ENCODE measurements at places on chromosomes 2 and 18.

GRCh38 chr2:232418466-232419244 lies 12.0 kb downstream of the ALPG start:
- DNase-seq, result no peak

DNA sequence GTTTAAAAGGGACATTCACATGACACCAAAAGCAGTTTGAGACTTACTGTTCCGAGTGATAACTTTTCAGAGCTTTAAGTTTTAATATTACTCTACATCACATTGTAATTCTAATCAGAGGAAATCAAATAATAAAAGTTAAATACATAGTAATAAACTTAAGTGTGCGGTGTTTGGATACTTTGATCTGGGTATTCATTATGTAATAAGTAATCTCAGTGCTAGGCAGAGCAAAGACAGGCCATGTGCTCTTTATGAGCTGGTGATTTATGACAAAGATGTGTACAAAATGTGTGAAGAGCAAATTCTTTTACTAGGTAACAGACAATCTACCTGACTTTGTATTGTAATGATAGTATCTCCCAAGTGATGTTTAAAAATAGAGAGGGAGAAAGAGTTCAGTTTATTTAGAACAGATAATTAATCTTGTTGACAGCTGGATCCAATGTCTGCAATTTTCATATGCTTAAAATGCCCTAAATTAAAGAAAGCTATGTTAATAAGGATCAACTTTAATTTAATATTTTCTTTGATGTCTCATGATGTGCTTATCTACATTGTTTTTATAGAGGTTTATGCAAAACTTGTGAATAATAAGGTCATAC lies 4.4 kb downstream of the CFAP221 start:
- DNase-seq, result no peak

DNA sequence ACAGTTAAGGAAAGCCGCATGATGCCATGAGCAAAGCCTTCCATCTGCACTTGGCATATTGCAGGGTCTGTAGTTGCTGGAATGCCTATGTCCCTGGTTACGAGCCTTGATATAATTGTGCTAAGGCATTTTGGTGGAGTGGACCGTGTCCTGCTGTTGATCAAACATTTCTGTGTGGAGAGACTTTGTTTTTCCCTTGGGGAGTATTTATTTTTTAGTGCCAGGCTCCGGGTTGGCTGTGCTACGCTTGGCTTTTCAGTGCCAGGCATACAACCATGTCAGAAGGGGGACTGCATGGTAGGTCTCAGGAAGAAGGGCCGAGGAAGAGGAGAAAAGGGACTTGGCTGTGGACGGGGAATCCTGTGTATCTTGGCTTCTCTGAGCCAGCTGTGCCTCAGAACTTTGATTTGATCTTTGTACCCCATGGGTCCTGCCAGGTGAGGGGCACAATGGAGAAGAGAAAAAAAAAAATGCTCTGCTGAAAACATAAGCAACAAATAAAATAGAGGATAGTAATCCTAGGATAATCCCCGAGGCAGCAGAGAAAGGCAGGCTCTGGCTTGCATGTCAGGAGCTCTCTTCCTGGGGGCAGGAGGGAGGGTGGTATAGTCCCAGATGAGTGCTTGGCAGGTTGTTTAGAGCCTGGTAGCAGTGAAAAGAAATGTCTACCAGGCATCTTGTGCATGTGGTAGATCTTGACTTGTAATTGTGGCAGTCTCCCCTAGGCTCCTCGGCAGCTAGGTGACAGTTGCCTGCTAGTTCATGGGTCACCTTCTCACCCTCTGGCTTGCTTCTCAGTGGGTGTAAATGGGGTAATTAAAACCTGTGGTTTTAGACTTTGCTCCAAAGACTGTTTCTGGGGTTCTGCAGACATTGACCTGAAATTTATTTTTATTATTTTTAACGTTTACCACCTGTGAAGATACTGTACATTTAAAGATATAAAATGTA lies 233.0 kb downstream of the NEDD4L start:
- DNase-seq, result no peak

GRCh38 chr18:6764382-6764781 lies 34.9 kb downstream of the ARHGAP28 start:
- no peak for DNase-seq

GRCh38 chr2:63926815-63927214 lies 85.1 kb downstream of the UGP2 start:
- no peak for DNase-seq

GRCh38 chr2:100603414-100603813 lies 40.6 kb downstream of the PDCL3 start:
- no peak for DNase-seq

DNA sequence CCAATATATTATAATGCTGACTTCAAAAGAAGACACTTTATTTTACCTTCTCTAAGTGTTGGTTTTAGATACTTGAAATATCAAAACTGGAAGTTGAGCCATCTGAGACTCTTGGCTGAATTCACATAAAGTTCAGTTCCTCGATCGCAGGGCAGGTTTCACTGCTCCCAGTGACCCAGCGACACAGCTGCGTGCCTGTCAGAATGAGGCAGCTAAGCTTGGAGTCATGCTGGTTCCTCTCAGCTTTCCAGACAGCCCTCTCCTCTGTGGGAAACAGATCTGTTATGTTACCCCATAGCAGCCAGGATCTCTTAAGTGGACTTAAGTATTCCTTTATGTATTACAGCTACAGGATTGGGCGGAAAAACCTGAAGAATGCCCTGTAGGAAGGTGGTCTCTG lies 142.8 kb upstream of the ALPP start:
- DNase-seq, result no peak

GRCh38 chr2:71620851-71621251 lies 167.5 kb downstream of the DYSF start:
- no peak for DNase-seq

DNA sequence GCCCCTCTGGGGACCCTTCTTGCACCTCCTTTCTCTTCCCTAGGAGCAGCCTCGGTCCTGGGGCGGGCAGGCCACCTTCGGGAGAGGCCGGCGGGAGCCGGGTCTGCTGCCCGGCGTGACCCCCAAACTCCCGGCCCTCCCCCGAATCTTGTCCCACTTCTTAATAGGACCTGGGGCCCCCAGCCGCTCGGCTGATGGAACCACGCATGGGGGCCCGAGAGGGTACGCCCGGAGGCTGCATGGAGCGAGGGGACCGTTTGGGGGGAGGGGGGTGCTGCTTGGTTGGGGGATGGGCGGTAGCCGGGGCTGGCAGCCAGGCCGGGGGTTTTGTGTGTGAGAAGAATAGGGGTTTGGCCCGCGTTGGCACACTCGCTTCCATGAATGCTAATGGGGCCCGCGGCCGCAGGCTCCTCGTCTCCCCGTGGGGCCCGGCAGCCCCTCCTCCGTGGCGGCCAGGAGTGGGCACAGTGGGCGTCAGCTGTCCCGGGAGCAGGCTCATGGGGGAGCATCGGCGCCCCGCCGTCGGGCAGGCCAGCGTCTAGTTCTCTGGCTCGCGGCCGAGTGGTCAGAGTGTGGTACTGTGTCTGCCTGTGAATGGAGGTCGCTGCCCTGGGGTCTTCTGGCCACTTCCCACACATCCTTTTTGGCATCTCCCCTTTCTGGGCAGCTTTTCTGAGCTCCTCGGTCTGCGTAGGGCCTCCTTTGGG lies 1.0 kb downstream of the GAREM2 start:
- DNase-seq, result no peak

- DNase-seq, result no peak
These were observed 82.1 kb downstream of the HS1BP3 start for GRCh38 chr2:20568501-20569463.

- no peak for DNase-seq
These were observed 828.0 kb upstream of the CDH2 start for GRCh38 chr18:29004921-29005320.

DNA sequence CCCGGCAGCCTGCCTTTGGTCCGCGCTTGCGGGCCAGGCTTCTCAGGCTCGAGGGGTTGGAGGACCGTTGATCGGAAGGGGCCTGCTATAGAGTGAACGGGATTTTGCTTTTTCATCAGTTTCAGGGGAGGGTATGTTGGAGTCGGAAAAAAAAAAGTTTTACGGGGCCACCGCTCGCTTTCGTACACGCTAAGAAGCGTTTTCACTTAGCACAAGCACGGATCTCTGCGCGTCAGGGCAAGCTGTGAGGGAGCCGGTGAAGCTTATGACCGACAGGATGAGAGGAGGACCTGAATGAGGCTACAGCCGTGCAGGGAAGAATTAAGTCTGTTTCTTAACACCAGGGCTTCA lies 443 bp downstream of the CPSF3 start:
- no peak for DNase-seq

- no peak for DNase-seq
These were observed 25.7 kb downstream of the C2orf49 start for GRCh38 chr2:105362862-105363591.

DNA sequence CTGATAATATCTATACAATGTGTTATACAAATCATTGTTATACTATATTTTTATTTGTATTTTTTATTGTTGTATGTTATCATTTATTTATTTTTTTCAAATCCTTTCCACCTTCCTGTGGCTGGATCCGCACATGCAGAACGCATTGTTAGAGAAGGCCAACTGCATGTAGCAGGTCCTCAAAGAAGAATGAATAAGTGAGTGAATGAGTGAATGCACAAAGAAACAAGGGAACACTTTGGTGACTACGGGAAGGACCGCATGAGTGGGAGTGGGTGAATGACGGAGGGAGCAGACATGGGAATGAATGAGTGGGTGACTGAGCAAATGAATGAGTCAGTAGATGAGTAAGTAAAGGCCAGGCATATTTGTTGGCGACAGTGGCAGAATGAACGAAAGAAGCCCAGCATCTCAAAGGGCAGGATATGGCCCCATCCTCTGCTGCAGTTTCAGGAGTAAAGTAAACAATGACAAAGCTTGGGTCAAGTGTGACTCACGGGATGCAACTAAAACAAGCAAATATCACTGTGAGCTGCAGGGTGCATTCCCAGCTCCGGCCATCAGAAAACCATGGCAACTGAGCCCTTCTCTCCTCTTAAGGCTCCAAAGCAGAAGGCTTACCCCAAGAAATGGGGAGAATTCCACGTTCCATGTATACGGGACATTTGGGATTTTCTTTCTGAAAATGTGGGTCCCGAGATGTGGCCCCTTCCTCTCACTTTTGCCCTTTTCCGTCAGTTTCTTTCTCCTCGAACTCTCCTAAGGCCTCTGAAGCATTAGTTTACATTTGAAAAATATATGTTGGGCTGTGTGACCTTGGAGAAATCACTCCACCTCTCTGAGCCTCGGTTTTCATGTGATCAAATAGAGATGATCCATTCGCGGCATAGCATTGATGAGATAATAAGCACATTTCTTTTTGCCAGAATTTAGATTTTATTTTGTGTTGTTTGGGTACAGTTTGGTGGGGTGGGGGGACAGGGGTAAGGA lies 24.5 kb downstream of the KCNF1 start:
- no peak for DNase-seq

- no peak for DNase-seq
These were observed 35.8 kb upstream of the CACNB4 start for GRCh38 chr2:152134488-152135280.

DNA sequence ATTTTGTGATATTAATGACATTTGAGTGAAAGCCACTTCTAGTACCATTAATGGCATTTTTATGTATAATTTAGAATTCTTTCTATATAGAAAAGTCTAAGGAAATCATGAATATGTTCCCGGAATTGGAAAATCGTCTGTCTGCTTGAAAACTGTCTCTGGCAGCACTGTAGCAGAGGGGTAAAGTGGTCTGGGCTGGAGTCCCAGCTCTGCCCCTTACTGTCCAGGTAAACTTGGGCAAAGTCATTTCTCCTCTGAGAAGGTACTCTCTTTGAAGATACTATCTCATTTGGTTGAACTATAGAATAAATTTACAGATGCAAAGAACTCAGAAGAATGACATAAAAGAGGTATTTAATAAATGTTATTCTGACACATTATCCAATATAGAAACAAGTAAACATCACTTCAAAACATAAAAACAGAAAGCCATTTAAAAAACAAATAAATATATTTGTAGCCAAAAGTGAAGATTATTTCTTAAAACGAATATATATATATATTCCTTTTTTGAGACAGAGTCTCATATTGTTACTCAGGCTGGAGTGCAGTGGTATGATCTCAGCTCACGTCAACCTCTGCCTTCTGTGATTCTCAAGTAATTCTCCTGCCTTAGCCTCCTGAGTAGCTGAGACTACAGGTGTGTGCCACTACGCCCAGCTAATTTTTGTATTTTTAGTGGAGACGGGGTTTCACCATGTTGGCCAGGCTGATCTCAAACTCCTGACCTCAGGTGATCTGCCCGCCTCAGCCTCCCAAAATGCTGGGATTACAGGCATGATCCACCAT lies 149.8 kb upstream of the ITGA4 start:
- DNase-seq, result no peak

GRCh38 chr2:120820263-120820952 lies 84.7 kb downstream of the GLI2 start:
- no peak for DNase-seq

DNA sequence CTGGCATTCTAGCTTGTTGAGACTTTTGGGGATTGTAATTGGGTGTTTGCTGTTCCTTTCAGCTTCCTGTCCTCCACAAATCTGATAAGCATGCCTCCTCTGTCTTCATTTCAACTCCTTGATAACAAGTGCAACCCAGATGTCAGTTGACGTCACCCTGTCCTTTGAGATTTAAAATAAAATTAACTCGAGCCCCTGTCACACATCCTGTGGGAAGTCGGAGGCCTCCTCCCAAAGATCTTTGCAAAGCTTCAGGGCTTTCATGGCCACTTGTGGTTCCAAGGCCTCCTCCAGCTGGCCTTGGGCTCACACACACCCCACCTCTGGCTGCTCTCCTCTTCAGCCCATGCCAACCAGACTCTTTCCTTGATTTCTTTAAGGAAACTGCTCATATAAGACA lies 69.9 kb upstream of the ITGA6 start:
- no peak for DNase-seq

DNA sequence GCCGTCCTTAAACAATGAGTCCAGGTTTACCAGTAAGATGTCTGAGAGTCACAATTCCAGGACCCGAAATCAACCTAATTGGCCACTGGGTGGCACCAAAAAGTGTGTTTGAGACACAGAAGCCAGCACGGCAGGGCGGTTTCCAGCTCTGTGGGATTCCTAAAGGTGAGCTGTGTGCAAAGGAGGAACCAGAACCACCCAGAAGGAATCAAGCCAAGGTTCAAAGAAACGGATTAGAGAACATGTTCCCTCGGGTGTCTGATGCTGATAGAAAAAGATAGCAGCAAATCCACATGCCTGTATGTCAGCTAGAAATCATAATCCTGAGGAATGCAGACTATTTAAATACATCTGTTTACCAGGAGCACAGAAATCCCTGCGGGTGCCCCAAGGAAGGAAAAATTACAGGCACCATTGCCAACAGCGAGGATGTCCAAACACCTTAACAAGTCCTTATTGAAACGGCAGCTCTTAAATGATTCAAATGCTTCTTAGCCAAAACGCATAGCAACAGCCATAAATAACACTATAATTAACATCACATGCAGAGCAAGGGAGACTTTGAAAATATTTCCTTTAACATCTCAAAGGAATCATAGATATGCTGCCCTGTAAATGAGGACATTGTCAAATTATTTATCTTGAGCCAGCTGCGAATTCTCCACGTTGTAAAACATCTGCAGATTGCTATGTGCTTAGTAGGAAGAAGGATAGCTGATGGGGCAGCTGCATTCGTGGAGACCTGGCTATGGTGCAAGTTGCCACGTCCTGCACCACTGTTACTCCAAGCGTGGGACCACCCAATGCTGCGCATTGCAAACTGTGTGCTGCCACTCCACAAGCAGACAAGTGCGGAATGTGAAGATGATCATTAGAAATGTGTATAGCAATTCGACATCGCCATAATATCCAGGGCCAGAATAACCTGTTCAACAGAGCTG lies 318.7 kb upstream of the NCKAP5 start:
- DNase-seq, result peak; percentile 2

Measured in stimulated activated CD4-positive, alpha-beta T cell treated with anti-CD3 and anti-CD28 coated beads, TNF-alpha, amount 100 ng/mL, for 1 hour (primary cell).